Stimulated activated CD8-positive, alpha-beta memory T cell treated with anti-CD3 and anti-CD28 coated beads, Interleukin-4, amount 100 ng/mL, for 1 hour (primary cell): ENCODE measurements at places on chromosomes 4 and X.

DNA sequence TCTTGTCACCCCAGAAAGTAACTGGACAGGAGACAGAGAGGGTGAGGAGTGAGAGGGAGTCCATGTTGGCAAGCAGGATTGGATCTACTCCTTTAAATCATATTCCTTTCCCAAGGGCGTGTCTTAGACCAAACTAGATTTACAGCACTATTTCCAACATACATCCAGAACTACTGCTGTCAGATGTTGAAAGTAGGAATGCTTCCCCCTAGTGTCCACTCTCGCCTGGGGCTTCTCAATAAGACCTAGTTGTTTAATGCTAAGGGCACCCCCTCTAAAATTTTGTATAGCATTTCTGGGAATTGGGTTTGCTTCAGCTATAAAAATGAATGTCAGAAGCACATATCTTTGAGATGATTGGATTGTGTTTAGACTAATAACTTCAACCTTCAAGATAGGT, 13.3 kb downstream of the OFD1 start:
- no peak for DNase-seq

GRCh38 chrX:135324463-135324862, 15.2 kb downstream of the ETDC start:
- DNase-seq, result no peak

GRCh38 chrX:113759422-113759821, 824.5 kb upstream of the HTR2C start:
- DNase-seq, result no peak

DNA sequence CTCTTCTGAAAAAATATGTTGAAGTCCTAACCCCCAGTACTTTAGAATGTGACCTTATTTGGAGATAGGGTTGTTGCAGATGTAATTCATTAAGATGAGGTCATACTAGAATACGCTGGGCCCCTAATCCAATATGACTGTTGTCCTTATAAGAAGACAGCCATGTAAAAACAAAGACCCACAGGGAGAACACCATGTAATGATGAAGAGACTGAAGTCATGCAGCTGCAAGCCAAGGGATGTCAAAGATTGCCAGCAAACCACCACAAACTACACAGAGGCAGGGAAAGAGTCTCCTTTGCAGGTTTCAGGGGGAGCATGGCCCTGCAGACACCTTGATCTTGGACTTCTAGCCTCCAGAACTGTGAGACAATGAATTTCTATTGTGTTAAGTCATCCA, 37.4 kb downstream of the CXorf58 start:
- DNase-seq, result no peak

- no peak for DNase-seq
Observed at GRCh38 chr4:169219440-169219839, 51.3 kb downstream of the SH3RF1 start.

DNA sequence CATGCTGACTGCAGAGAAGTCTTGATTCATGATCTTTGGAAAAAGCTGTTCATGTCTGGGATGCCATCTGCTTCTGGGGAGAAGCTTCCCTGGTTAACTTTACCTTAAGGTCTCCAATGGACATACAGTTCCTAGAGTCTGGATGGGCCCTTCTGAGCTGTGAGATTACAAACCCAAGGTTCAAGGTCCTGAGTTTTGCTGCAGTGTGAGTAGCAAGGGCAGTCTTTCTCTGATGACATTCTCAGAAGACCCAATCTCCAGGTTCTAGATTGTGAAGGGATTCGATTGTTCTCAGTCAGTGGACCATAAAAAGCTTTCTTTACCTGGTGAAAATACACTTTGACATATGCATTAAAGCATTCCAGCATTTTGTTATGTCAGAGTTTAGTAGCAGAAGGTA, 179.2 kb downstream of the AASDH start:
- no peak for DNase-seq

DNA sequence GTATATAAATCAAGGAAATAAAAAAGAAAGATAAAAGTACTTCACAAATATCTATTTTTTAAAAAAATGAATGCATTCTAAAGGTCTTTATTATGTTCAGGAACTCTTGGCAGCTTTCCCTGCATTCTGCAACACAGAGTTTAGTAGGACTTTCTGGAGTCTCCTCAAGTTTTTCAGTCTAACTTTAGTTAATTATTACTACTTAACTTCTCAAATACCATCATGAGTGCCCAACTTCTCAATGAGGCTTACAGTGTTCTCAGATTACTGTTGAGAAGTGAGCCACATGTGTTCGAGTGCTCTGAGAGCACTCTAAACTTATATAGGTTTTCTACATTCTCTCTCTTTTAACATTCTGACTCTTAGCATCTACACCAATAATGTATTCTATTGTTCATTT, 1852.9 kb upstream of the PCDH10 start:
- no peak for DNase-seq
